Peyer's patch (tissue), 4 donors: ENCODE measurements at places on chromosomes 16 and 17.
A peak's percentile ranks its signal among the peaks of the same experiment; 100 is the strongest.

DNA sequence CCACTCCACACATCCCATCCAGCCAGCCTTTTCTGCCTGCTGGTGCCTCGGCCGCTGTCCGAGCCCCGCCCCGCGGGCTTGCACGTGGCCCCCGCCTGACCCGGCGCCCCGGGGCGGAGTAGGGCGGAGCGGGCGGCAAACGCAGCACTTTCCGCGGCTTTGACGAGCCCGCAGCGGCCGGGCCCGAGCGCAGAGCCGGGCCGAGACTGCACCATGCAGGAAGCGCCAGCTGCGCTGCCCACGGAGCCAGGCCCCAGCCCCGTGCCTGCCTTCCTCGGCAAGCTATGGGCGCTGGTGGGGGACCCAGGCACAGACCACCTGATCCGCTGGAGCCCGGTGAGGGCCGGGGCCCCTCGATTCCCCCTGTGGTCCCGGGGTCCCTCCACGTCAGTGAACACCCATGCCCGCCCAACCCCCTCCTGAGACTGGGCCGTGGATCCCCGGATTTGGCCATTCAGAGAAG, at the start of gene HSF4:
Gene HSF4 (plus strand): TSS at position 147 of the 463 bp plus-strand sequence. CDS start 67 bp downstream, at position 214.
- H3K36me3 ChIP-seq: no peaks in the 10 kb centered on the region
- peaks cover 3% of the 10 kb centered on the region for H3K27me3 ChIP-seq
- H3K4me3 ChIP-seq: peak within 1 kb of the TSS; percentile 57
- H3K4me1 ChIP-seq: peaks cover 27% of the 10 kb centered on the region

DNA sequence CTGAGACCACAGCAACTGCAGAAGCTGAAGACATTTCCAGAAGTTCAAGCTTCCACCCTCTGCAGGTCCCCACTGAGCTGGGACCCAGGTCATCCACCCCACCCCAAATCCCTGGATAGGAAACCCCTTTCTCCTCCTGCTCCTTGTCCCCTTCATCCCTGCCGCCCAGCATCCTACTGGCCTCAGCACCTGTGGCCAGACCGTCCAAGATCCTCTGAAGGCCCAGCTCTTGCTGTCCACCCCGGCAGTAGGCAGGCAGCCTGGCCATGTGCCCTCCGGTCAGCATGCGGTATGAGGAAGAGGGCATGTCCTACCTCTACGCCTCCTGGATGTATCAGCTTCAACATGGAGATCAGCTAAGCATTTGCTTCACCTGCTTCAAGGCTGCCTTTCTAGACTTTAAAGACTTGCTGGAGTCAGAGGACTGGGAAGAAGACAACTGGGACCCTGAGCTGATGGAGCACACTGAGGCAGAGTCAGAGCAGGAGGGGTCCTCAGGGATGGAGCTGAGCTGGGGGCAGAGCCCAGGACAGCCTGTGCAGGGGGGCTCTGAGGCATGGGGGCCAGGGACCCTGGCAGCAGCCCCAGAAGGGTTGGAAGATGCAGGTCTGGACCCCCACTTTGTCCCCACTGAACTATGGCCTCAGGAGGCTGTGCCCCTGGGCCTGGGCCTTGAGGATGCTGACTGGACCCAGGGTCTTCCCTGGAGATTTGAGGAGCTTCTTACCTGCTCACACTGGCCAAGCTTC, 3.0 kb downstream of the TEX19 start:
- DNase-seq: no peak
- no peak overlapping the region for H3K27ac ChIP-seq
- no peaks in the 10 kb centered on the region for H3K4me1 ChIP-seq
- no peak overlapping the region for H3K4me3 ChIP-seq
- H3K27me3 ChIP-seq: no peaks in the 10 kb centered on the region

- H3K4me1 ChIP-seq: no peaks in the 10 kb centered on the region
- no peak overlapping the region for H3K4me3 ChIP-seq
- H3K36me3 ChIP-seq: peaks cover 73% of the 10 kb centered on the region
- no peak for DNase-seq
- no peak overlapping the region for H3K27ac ChIP-seq
These were observed 5.6 kb downstream of the SF3B3 start for GRCh38 chr16:70529051-70529777.

DNA sequence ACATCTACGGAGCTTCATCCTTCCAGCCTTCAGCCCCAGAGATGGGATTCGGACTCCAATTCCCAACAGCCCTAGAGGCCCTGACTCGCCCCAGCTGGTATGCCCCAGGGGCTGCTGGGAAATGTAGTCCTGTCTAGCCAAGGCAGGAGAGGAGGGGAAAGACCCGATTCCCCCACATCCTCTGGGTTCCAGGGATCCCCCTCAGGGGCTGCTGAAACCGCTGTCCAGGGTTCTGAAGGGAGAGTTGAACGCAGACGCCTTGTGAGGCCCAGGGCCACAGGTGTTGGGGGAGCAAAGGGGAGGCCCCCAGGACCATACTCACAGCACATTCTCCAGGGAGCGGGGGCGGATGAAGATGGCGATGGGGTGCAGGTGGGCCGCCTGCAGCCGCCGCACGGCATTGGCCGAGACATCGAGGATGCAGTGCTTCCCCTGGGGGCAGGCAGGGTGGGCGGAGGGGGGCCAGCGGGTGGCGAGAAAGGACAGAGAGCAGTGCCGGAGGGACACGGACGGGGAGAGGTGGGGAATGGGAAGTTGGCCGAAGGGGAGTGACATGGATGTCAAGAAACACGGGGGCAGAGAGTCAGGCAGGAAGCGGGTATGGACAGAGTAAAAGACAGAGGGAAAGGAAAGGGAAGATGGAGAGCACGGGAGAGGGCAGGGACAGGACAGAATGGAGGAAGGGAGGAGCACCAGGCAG, 12.6 kb upstream of the ASGR1 start:
- no peak overlapping the region for H3K4me3 ChIP-seq
- H3K27ac ChIP-seq: no peak overlapping the region
- peaks cover 19% of the 10 kb centered on the region for H3K36me3 ChIP-seq

- H3K27ac ChIP-seq: no peak overlapping the region
- no peak overlapping the region for H3K4me3 ChIP-seq
- no peaks in the 10 kb centered on the region for H3K27me3 ChIP-seq
- H3K36me3 ChIP-seq: no peaks in the 10 kb centered on the region
These were observed 7.1 kb downstream of the NUDT16L1 start for GRCh38 chr16:4700380-4700996.

- no peaks in the 10 kb centered on the region for H3K27me3 ChIP-seq
- no peaks in the 10 kb centered on the region for H3K4me1 ChIP-seq
- no peak overlapping the region for H3K4me3 ChIP-seq
- H3K36me3 ChIP-seq: no peaks in the 10 kb centered on the region
- H3K27ac ChIP-seq: no peak overlapping the region
These were observed 24.2 kb upstream of the ATP2A3 start for GRCh38 chr17:3988297-3989040.

- H3K36me3 ChIP-seq: no peaks in the 10 kb centered on the region
- no peak overlapping the region for H3K27ac ChIP-seq
- H3K4me3 ChIP-seq: no peak overlapping the region
- no peak for DNase-seq
- H3K27me3 ChIP-seq: no peaks in the 10 kb centered on the region
- peaks cover 4% of the 10 kb centered on the region for H3K4me1 ChIP-seq
These were observed 124.3 kb downstream of the SOCS1 start for GRCh38 chr16:11131706-11132105.

GRCh38 chr17:79946352-79947231, 89.1 kb downstream of the TBC1D16 start:
- no peak for DNase-seq
- peaks cover 17% of the 10 kb centered on the region for H3K4me1 ChIP-seq
- H3K36me3 ChIP-seq: no peaks in the 10 kb centered on the region
- H3K4me3 ChIP-seq: no peak overlapping the region
- H3K27me3 ChIP-seq: no peaks in the 10 kb centered on the region

DNA sequence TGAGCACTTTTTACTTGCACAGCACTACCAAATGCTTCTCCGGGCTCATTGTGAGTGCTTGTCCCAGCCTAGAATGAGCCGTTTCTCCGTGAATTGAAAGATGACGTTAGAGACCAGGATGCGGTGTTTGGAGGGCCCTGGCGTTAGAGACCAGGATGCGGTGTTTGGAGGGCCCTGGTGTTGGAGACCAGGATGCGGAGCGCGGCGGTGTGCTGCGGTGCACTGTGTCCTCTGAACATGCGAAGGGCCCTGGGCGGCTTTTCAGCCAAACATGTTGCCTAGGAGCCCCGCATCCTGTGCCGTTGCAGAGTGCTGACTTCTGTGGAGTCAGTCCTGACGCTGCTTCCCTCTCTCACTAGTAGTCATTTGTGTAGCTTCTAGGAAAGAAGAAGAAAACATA, 42.7 kb downstream of the BANP start:
- H3K4me1 ChIP-seq: no peaks in the 10 kb centered on the region
- no peaks in the 10 kb centered on the region for H3K27me3 ChIP-seq
- no peak for DNase-seq
- H3K27ac ChIP-seq: no peak overlapping the region

DNA sequence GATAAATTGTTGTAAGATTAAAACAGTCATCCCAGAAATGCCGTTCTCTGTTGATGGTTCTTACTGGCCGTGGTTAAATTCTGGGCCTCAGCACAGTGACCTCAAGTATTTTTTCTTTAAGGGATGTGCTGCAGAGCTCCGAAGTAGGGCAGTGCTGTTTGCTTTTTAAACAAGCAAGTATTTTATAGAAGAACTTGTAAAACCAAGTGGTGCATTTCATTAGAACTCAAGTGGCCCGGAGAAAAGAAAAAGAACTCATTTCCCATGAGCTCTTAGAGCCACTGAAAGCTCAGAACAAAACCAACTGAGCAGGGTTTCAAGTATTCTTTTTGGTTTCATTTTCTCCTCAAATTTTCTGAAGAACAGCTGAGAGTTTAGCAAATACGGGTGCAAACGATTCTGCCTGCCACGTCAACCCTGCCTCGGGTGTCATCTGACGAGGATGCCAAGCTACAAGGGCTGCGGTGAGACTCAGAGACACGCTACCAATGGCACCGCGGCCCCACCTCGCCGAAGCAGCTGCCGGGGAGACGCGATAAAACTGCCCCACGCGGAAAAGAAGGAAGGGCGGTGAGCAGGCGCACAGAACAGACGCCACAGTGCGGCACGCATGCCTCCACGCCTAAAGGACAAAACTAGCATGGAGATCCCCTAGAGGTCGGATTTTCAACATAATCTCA, 6.3 kb downstream of the LMF1 start:
- no peaks in the 10 kb centered on the region for H3K27me3 ChIP-seq
- DNase-seq: no peak
- no peak overlapping the region for H3K27ac ChIP-seq
- no peaks in the 10 kb centered on the region for H3K36me3 ChIP-seq

GRCh38 chr16:79449900-79450299, 150.6 kb downstream of the MAF start:
- H3K4me1 ChIP-seq: no peaks in the 10 kb centered on the region
- no peak overlapping the region for H3K27ac ChIP-seq
- no peak for DNase-seq
- no peaks in the 10 kb centered on the region for H3K27me3 ChIP-seq
- no peak overlapping the region for H3K4me3 ChIP-seq
- no peaks in the 10 kb centered on the region for H3K36me3 ChIP-seq

DNA sequence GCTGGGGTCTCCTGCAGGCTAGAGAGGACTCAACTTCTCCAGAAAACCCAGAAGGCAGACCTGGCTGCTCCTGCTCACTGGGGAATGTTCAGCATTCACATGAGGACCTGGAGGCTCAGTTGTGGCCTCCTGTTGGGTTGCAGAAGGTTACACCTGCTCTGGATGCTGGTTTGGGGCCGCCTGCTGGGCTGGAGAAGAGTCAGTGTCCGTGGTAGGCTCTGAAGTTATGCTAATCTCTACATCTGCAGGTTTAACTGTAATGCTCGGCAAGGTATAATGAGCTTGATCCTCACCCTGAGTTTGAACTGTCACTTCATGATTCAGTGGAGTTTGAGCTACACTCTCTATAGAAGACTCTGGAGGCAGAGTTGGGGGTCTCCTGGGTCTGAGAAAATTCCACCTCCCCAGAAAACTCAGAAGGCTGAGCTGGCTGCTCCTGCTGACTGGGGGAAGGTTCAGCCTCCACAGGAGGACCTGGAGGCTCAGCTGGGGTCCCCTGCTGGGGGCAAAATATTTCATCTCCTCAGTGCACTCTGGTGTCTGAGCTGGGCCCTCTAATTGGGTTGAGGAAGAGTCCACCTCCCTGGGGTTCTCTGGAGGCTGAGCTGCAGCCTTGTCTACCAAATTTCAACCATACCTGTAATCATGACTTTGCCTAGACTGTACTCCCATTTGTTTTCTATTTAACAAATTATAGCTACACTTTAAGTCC, 23.5 kb downstream of the RDM1 start:
- no peak overlapping the region for H3K27ac ChIP-seq
- H3K4me3 ChIP-seq: no peak overlapping the region
- DNase-seq: no peak
- H3K4me1 ChIP-seq: no peaks in the 10 kb centered on the region

DNA sequence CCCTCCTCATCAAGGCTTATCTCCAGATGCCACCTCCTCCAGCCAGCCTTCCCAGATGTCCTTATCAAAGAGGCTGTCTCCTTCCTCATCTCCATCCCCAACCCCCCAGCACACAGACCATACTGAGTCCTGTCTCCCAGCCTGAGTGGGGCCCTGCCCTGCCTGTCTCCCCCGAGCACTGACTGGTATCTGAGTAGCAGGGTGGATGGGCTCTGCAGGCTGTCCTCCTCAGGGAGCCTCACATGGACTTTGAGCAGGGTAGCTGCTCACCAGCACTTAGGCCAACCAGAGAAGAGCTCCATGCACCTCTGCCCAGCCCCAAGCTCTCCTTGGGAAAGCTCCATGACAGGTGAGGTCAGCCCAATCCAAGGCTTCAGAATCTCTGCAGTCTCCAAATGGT, 20.0 kb upstream of the ITGA3 start:
- no peaks in the 10 kb centered on the region for H3K27me3 ChIP-seq
- H3K4me3 ChIP-seq: no peak overlapping the region
- H3K4me1 ChIP-seq: no peaks in the 10 kb centered on the region
- H3K36me3 ChIP-seq: no peaks in the 10 kb centered on the region
- no peak for DNase-seq

DNA sequence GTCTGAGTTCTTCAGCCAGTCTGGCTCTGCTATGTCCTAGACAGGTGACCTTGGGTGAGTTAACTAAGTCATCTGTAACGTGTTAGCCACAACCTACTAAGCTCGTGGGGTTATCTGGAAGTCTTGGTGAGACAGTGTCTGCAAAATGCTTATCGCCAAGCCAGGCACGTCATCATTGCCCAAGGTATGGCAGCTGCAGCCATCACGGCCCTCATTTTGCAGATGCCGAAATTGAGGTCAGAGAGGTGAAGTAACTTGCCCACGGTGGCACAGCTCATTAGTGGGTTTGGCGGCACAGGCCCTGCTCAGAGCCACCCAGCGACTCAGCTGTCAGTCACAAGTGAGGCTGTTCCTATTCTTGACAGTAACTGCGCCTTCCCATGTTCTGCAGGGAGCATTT, 79.8 kb downstream of the CMIP start:
- no peaks in the 10 kb centered on the region for H3K27me3 ChIP-seq
- no peak for DNase-seq
- no peak overlapping the region for H3K27ac ChIP-seq
- H3K4me3 ChIP-seq: no peak overlapping the region
- H3K4me1 ChIP-seq: no peaks in the 10 kb centered on the region

DNA sequence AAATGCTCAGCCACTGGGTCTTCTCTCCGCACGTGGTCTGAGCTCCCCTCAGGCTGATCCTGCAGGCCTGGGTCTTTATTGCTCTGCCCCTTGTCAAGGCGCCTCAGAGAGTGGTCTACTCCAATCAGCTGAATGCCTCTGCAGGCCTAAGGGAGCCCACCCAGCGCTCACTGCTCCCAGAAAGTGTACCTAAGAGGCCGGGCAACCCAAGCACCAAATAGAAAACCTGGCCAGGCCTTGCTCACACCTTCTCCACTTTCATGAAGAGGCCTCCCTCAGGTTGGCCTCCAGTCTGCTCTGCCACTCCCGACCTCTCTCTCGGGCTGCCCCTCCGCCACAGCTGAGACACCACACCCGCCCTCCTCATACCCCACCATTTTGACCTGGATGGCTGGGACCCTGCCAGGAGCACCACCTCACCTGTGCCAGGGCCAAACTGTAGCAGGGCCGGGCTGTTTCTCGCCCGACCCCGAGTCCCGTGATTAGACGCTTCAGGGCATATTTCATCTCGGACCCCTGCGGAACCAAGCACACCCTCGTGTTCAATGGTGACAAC, 665 bp downstream of the MYBBP1A start:
- peak; percentile 51 for DNase-seq
- peak overlapping the region; percentile 70 for H3K4me3 ChIP-seq
- no peak overlapping the region for H3K27ac ChIP-seq
- H3K4me1 ChIP-seq: no peaks in the 10 kb centered on the region
